ENCODE measurements at places on chromosomes 13 and 19. TPM values are rescaled to one million over a fixed set of nuclear protein-coding genes. Genes with fewer than 3 reads are reported as not detected.

The ZNF547 gene
- total RNA-seq: 4.2 TPM

The ZNF99 gene
- 0.06 TPM for total RNA-seq

The ALKBH7 gene
- 26.8 TPM for total RNA-seq

The CGB3 gene
- not detected for total RNA-seq

The PRTN3 gene
- 0.58 TPM for total RNA-seq

The NR1H2 gene
- 52.5 TPM for total RNA-seq

The ZNF583 gene
- 9.1 TPM for total RNA-seq

The HRC gene
- 5.7 TPM for total RNA-seq

The KLF2 gene
- total RNA-seq: 32.5 TPM

The ZNF568 gene
- 9.0 TPM for total RNA-seq

The CACNG7 gene
- total RNA-seq: not detected

The CBARP gene
- 0.83 TPM for total RNA-seq

The RFPL4A gene
- total RNA-seq: not detected

The TYROBP gene
- total RNA-seq: 17.0 TPM

The IGFL4 gene
- not detected for total RNA-seq

The PGLYRP1 gene
- 1.3 TPM for total RNA-seq

Measured in lung (tissue), 17 donors.